ENCODE measurements at places on chromosomes 7 and 10. TPM values are rescaled to one million over a fixed set of nuclear protein-coding genes. Genes with fewer than 3 reads are reported as not detected.
A peak's percentile ranks its signal among the peaks of the same experiment; 100 is the strongest.

Gene PRPS1L1
- total RNA-seq = not detected

GRCh38 chr7:105975770-105976417 is 12.8 kb downstream of the CDHR3 start:
- DNase-seq = no peak

DNA sequence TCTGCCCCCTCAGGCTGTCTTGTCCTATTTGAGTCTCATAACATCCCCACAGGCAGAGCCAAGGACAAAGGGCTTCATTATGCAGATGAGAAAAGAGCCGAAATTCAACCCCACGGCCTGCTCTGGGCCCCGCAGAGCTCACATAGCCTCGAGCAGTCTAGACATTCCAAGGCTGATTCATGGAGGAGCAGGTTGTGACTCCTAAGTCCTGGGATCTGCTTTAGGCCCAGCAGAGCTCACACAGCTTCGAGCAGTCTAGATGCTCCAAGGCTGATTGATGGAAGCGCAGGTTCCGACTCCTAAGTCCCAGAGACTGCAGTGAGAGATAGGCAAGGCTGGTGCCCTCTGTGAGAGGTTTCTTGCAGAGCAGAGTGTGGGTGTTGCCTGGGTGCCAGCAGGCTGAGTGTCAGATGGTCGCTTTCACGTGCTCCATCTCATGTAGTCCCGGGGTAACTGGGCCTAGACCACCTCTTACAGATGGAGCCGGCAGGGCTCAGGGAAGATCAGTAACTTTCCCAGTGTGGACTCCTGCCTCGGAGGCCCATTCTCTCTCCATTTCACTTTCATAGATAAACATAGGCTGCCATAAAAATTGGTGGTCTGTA is 436.1 kb upstream of the FOXK1 start:
- peak; percentile 59 for DNase-seq

Gene KAZALD1
- total RNA-seq = 1.9 TPM

Measured in mesenteric fat pad (tissue), 1 donor.